ENCODE measurements at places on chromosomes 11 and 22. TPM values are rescaled to one million over a fixed set of nuclear protein-coding genes. Genes with fewer than 3 reads are reported as not detected.

Gene BACE1
- 11.4 TPM for total RNA-seq

Gene HPX
- 0.41 TPM for total RNA-seq

Gene OR2AG1
- total RNA-seq = not detected

Gene BEST1
- 3.0 TPM for total RNA-seq

Gene PANX2
- 4.8 TPM for total RNA-seq

Gene PKDREJ
- total RNA-seq = not detected

Gene FUT4
- 2.8 TPM for total RNA-seq

Gene TH
- total RNA-seq = not detected

Gene KCNK4
- not detected for total RNA-seq

Gene TRIM22
- total RNA-seq = 0.58 TPM

Gene MIAT
- total RNA-seq = 0.25 TPM

Gene SAA1
- 1.6 TPM for total RNA-seq

Gene GP1BB
- total RNA-seq = 1.1 TPM

Gene TRPM5
- not detected for total RNA-seq

Gene HEPHL1
- total RNA-seq = not detected

Gene EIF1AD
- total RNA-seq = 40.9 TPM

Gene P4HA3
- 51.3 TPM for total RNA-seq

Gene C11orf52
- total RNA-seq = not detected

Gene OR6T1
- not detected for total RNA-seq

Gene HSPB2
- 0.29 TPM for total RNA-seq

Gene DEUP1
- total RNA-seq = not detected

Gene NLRP14
- total RNA-seq = not detected

Gene MYBPC3
- 0.05 TPM for total RNA-seq

Gene OR51F1
- total RNA-seq = not detected

Gene CAPN5
- 8.0 TPM for total RNA-seq

Gene TBX1
- total RNA-seq = 4.4 TPM

Gene RFPL2
- total RNA-seq = 0.13 TPM

Gene EIF3L
- 273 TPM for total RNA-seq

Gene MS4A1
- total RNA-seq = not detected

Gene GGTLC3
- total RNA-seq = not detected

Gene OR51B2
- not detected for total RNA-seq

Gene RAB36
- 7.4 TPM for total RNA-seq

Gene FADS2
- 340 TPM for total RNA-seq

Gene DEFB131B
- not detected for total RNA-seq

Gene THY1
- total RNA-seq = 13.3 TPM

Gene BRSK2
- 6.2 TPM for total RNA-seq

Gene GAL3ST3
- not detected for total RNA-seq

Gene LSP1
- 3.2 TPM for total RNA-seq

Gene PANX3
- not detected for total RNA-seq

Gene MAPK12
- 23.8 TPM for total RNA-seq

Gene PAX6
- 1.5 TPM for total RNA-seq

Gene CCDC15
- total RNA-seq = 0.67 TPM

Gene RELA
- total RNA-seq = 74.7 TPM

Gene NRXN2
- total RNA-seq = 0.22 TPM

Gene OR8K1
- not detected for total RNA-seq

Gene C11orf86
- total RNA-seq = 97.2 TPM

Gene BLID
- total RNA-seq = not detected

Gene GALNT18
- total RNA-seq = 27.3 TPM

Gene SHANK2
- total RNA-seq = 6.3 TPM

Gene OSM
- not detected for total RNA-seq

Gene CCDC86
- total RNA-seq = 102 TPM

Gene HEPN1
- total RNA-seq = not detected

Gene DNAJB7
- not detected for total RNA-seq

Gene THRSP
- not detected for total RNA-seq

Gene XKR3
- not detected for total RNA-seq
